ENCODE measurements at places on chromosomes 5 and 9.

GRCh38 chr5:133863857-133864585 lies 104.4 kb downstream of the C5orf15 start:
- DNase-seq: no peak

DNA sequence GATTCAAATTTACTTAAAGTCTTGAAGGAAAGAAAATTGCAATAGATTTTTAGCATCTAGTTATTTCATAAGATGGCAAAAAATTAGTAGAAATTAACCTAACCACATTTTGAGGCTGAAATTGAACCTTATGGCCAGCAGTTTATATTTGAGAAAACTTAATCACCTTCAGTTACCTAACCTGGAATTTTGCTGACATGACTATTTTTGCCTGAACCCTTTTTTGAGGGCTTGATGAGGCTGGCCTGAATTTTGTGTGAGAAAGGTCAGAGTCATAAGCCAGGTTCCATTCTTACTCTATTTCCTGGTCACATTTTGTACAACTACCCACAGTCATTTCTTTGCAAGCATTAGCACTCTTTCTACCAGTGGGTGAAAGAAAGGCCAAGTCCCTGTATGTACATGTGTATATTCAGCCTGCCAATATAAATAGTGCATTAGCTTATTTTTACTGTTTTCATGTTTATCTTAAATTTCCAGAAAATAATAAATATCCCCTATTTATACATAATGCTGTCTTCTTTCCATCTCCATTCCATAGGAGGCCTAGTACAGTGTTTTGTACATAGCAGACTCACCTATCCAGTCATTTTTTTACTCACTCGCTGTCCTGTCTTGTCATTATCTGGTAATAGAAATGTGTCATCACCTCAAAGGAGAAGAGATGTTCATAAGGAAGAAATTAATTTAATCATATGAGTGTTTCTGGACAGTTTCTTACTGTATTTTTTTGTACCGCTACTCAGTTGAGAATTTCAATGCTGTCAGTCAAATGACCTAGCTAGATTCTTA lies 108.4 kb upstream of the SGCD start:
- DNase-seq: no peak

DNA sequence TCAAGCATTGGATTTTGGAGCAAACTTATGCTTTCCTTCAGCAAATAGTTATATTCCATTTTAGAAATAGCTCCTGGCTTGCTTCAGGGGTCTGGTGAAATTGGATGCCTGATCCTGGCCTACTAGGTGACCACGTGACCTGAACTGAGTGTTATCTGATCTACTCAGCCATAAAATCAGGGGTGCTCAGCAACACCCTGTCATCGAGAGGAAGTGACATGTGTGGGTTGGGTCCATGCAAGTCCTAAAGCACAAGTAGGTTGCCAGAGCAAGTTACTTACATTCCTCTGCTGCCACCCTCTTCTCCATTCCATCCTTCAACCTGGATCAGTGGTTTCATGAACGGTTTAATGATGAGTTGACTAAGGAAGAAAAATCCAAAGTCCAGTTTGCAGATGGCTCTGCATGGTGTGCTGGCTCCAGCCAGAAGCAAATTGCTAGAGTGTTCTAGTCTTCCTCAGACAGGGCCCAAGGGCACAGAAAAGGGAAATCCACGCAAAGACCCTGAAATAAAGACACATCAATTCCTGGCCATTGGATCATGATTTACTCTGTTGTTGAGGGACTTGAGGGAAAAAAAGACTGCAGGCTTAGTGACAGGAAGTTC lies 2.8 kb upstream of the FAM193B start:
- DNase-seq: no peak

- DNase-seq: no peak
Measured at GRCh38 chr5:169160405-169160901, 140.5 kb downstream of the SLIT3 start.
